ENCODE measurements at places on chromosomes 16 and 17.

- DNase-seq = peak; percentile 77
Observed at GRCh38 chr16:23801378-23801777, 34.4 kb upstream of the PRKCB start.

- no peak for DNase-seq
Observed at GRCh38 chr17:29592850-29593551, at the start of gene ANKRD13B. Gene ANKRD13B, plus strand, starts transcription at chr17:29593132. Its CDS starts 490 bp downstream, at chr17:29593622.

DNA sequence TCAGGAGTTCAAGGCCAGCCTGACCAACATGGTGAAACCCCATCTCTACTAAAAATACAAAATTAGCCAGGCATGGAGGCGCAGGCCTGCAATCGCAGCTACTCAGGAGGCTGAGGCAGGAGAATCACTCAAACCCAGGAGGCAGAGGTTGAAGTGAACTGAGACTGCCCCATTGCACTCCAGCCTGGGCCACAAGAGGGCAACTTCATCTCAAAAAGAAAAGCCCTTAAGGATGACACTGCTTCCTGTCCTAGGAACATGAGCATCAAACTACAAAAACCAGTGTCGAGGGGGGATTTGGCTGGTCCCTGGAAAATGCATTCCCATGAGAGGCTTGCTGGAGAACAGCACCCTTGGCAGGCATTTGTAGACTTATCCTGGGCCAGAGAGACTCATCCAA, 449.5 kb upstream of the PSMD7 start:
- DNase-seq = no peak

DNA sequence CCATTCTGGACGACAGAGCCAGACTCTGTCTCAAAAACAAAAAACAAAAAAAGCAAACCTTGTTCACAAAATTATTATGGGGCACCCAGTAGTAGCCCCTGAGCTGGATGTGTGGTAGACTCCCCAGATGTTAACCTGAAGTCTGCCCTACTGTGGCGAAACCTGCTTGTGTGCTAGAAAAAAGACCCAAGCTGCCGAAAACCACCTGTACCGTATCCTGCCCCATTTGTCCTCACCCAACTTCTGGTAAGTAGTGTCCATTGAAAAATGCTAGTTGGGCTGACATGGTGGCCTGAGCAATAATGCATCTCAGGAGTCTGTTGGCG, 9.1 kb downstream of the RMI2 start:
- no peak for DNase-seq

- no peak for DNase-seq
Observed at GRCh38 chr17:78707016-78707415, 75.1 kb downstream of the CYTH1 start.

GRCh38 chr17:55416000-55416399, 5.6 kb downstream of the MMD start:
- DNase-seq = no peak

GRCh38 chr16:22098405-22099255, 6.3 kb downstream of the VWA3A start:
- no peak for DNase-seq

- no peak for DNase-seq
Observed at GRCh38 chr16:86863609-86864008, 285.3 kb downstream of the FOXL1 start.

- DNase-seq = no peak
Observed at GRCh38 chr16:50463581-50464324, 84.4 kb upstream of the NKD1 start.

DNA sequence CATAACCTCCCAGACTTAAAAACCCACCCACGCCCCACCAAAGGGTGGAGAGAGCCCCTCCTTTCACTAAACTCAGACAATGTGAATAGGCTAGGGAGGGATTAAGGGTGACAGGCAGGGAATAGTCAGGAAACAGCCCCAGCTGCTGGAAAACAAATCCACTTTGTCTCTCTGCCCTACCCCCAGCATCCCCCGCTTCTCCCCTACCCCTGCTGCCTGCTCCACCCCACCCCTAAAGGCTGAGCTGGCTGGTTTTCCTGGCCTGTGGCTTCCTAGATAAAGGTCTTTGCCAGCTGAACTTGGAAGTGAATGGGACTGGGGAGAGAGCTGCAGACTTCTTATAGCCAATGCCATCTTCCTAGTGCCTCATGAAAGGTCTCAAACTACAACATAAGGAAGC, 15.0 kb downstream of the CAVIN1 start:
- no peak for DNase-seq

GRCh38 chr17:61127960-61128359, 271.7 kb upstream of the TBX2 start:
- DNase-seq = no peak

DNA sequence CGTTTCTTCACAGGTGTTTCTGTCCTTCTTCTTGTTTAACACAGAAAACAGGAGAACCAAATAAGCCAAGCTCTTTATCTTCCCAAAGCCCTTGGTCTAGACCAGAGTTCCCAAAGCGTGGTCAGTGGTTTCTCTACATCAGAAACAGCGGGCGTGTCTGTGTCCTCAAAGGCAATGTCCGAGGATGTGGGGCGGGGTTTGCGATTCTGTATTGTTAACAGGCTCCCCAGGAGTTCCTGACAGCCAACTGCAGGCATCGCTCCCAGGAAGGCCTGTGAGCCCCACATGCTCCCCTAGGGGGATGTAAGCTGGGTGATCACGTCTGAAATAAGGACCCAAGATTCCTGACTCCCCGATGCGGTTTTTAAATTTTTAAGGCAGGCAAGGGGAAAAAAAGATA, 28.4 kb upstream of the SLC25A19 start:
- DNase-seq = no peak

DNA sequence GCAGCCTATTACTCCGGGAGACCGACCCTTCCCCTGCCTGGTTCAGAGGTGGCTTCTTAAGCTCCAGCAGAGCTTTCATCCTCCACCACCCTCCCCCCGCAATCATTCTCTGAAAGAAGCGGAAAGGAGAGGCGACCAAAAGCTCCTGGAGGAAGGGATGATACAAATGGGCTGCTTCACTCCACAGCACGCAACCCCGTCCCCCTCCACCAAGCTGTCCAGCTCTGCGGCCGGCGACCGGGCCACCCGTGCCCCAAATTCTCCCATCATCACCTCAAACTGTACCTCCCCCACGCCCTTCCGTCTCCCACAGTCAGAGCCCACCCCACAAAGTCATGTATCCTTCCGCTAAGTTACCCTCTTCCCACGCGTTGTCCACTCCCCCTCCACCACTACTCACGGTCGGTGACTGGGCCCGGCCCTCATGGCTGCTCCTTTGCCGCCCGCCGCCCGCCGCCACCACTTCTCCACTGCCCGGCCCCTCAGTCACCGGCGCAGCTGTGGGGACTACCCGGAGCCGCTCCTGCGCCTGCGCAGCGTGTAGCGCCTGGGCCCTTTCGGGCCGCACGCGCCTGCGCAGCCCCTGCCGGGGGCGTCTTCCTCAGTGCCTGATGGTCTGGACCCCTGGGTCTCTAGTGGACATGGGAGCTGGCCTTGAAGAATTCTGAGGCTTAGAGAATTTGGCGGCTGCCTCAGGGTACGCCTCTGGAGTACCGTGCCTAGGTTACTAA, at the start of gene FAM222B:
Gene FAM222B (minus strand): TSS at position 509 of the 731 bp plus-strand sequence. CDS start 76,123 bp downstream, outside the sequence.
- DNase-seq = peak; percentile 69

- DNase-seq = no peak
Observed at GRCh38 chr16:84080813-84081212, 35.9 kb downstream of the MBTPS1 start.

DNA sequence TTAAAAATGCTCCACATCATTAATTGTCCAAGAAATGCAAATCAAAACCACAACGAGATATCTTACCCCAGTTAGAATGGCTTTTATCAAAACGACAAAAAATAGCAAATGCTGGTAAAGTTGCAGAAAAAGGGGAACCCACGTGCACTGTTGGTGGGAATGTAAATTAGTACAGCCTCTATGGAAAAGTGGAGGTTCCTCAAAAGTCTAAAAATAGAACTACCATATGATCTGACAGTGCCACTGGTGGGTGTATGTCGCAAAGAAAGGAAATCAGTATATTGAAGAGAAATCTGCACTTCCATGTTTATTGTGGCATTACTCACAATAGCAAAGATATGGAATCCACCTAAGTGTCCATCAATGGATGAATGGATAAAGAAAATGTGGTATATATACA, 38.2 kb upstream of the ZFHX3 start:
- DNase-seq = no peak

- no peak for DNase-seq
Observed at GRCh38 chr16:68644715-68645493, at the start of gene CDH3. Gene CDH3, plus strand, starts transcription at chr16:68645310. Its CDS starts 70 bp downstream, at chr16:68645380.

Measured in stimulated activated CD8-positive, alpha-beta memory T cell treated with anti-CD3 and anti-CD28 coated beads, Interleukin-4, amount 100 ng/mL, for 4 hours (primary cell).